ENCODE measurements at places on chromosomes 12 and 14.
A peak's percentile ranks its signal among the peaks of the same experiment; 100 is the strongest.

DNA sequence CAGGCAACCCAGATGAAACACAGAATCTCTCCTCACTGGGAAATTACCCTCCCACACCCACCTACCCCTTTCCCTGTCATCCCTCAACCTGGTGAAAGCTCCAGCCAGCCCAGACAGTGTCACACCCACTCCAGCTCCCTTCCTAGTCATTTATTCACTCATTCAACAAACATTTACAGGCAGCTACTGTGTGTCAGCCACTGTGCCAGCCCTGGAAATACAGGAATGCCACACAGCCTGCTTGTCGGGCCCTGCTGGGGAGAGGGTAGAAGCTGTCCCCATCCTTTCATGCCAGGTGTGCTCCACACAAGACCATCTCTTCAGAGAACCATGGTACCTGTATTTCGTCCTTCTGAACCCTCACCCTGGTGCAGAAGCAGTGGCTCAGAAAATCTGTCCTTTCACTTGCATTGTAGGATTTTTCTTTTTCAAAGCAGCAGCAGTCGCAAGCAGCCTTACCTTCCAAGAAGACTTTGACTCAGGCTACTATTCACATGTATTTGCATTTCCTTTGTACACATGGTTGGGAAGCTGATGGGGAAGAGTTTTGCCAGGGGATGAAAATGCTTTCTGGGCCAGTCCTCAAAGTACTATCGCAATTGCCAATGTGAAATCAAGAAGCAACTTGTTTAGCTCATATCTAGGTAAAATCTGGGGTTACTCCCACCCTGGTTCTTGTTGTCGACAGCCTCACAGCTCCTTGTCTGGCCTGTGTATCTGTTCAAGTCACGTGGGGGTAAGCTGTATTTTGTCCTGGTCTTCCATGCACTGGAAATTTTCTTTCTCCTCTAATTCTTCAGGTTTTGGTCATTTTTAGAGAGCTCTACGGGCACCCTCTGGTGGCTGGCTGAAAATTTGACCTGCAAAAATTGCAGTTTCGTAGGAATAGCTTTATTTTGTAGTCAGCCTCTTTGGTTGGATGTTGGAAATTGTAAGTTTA, 147.4 kb upstream of the EGLN3 start:
- peak; percentile 59 for DNase-seq

GRCh38 chr12:113370923-113371682, 12.7 kb downstream of the PLBD2 start:
- no peak for DNase-seq

GRCh38 chr12:85156569-85156968, 120.4 kb downstream of the LRRIQ1 start:
- no peak for DNase-seq

DNA sequence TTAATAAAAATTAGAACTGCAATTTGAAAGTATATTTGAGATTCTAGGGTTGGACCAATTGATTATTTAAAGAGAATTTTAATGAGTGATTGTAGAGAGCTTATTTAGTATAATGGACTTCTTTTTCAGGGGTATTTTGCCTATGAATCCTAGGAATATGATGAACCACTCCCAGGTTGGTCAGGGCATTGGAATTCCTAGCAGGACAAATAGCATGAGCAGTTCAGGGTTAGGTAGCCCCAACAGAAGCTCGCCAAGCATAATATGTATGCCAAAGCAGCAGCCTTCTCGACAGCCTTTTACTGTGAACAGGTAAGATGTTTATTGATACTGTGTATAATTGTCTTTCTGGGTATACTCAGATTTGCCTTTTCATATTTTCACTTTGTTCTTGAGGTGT, 35.9 kb upstream of the KCNMB4 start:
- DNase-seq = no peak

DNA sequence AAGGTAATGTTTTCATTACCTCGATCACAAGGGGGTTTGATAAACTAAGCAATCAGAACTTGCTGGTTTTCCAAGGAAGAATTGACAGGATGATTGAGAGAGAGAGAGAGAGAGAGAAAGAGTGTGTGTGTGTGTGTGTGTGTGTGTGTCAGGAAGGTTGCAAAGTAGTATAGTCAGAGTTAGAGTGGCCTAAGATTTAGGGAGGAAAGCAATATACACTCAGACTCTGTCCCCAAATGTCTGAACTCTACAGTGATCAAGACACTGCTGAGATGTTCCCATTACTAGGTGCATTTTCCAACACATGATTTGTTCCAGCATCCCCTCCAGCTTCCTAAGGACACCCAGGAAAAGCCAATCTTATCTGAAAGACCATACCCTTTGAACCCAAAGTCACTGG, 1074.1 kb downstream of the BCL11B start:
- DNase-seq = no peak

- DNase-seq = no peak
These were observed 15.4 kb downstream of the HSP90AA1 start for GRCh38 chr14:102071283-102071998.

GRCh38 chr12:67352682-67353081, 83.5 kb downstream of the CAND1 start:
- DNase-seq = no peak

DNA sequence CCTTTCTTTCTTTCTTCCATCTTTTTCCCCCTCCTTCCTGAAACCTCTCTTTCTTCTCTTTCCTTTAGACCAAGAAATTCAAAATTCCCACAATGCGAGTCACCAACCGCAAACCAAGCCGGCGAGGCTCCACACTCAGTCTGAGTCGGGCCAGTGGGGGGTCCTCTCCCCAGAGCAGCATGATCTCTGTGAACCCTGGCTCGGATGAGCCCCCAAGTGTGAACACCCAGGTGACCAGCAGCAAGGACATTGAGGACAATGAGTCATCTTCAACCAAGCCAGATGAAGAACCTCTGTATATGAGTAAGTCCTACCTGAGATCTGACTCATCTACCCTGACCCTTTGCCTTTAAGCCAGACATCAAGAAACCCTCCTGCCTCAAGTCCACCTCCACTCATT, 88.6 kb upstream of the TMEM233 start:
- no peak for DNase-seq

GRCh38 chr12:2234091-2234490, 181.3 kb downstream of the CACNA1C start:
- DNase-seq = no peak

- no peak for DNase-seq
These were observed 929 bp downstream of the CHD8 start for GRCh38 chr14:21454843-21455544.

- peak; percentile 46 for DNase-seq
These were observed 2.0 kb upstream of the SETD1B start for GRCh38 chr12:121801595-121802484.

- no peak for DNase-seq
These were observed 155.3 kb upstream of the FSCB start for GRCh38 chr14:44662250-44662891.

GRCh38 chr12:41039461-41039860, 148.7 kb upstream of the PDZRN4 start:
- DNase-seq = no peak

DNA sequence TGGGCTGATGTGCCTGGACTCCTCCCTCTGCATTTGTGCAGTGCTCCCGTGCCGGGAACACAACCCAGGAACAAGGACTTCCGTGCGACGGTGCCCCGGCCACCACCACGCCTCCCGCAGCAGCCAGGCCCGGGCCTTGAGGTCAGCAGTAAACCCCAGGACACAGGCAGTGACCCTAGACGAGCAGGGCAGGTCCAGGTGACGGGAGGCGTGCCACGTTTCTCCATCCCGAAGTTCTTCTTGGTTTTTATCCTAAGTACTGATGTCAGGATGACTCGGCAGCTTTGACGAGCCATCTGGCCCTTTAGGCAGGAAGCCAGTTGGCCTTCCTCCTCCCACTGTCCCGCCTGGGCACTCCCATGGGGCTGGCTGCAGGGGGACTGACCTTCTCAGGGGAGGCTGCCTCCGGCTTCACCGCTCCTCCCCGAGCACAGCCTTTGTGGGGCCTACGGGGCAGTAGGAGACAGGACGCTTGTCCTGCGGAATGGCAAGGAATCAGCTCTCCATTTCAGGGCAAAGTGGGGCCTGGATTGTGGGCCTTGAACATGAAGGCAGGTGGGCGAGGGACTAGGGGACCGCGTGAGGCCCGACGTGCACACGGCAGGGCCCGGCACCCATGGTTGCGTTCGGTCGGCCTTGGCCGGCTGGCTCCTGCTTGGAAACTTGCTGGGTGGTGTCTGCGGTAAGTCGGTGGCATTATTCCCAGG, 94.1 kb downstream of the FBXL14 start:
- DNase-seq = no peak

GRCh38 chr14:21278632-21279031, 1.3 kb upstream of the RPGRIP1 start:
- no peak for DNase-seq

DNA sequence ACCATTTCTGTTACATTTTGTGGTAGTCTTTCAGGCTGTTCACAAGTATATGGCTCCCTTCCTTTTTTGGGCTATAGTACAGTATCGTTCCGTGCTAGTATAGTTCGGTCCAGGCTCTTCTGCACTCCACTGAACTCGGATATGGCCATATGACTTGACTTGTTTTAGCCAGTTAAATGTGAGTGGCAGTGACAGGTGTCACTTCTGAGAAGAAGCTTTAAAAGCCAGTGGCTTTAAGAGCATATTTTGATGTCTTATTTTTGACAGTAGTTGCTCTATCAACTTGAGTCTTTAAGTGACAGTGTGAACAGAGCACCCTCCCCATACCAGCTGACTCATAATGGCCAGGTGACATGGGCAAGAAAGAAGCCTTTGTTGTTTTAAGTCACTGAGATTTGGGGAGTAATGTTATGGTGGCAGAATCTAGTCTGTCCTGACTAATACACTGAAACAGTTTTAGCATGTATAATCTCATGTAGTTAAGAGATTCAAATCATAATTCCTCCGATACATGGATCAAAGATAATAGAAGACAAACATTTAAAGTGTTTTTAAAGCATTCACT, 64.6 kb downstream of the ANO4 start:
- no peak for DNase-seq

DNA sequence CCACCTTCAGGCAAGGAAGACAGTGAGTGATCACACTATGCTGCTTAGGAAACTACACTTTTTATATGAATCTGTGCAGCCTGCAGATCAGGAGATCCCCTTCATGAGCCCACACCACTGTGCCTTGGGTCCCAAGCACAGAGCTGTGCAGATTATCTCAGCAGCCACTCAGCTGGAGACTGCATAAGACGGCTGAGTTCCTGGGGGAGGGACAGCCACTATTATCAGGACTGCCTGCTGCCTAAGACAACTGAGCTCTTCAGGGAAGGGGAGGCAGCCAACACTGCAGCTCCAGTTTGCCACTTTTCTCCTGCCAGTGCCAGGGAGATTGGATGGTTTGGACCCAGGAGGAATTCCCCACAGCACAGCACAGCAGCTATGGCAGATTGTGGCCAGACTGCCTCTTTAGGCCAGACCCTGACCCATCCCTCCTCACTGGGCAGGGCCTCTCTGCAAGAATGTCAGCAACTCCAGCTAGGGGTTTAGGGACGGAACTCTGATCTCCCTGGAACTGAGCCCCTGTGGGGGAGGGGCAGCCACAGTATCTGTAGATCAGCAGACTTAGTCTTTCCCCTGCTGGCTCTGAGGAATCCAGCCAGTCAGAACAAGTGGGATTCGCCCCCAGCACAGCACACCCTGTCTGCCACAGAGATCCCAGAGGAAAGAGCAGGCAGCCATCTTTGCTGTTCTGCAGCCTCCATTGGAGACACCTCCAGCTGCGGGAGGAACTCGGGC, 141.3 kb downstream of the KLHL28 start:
- no peak for DNase-seq

DNA sequence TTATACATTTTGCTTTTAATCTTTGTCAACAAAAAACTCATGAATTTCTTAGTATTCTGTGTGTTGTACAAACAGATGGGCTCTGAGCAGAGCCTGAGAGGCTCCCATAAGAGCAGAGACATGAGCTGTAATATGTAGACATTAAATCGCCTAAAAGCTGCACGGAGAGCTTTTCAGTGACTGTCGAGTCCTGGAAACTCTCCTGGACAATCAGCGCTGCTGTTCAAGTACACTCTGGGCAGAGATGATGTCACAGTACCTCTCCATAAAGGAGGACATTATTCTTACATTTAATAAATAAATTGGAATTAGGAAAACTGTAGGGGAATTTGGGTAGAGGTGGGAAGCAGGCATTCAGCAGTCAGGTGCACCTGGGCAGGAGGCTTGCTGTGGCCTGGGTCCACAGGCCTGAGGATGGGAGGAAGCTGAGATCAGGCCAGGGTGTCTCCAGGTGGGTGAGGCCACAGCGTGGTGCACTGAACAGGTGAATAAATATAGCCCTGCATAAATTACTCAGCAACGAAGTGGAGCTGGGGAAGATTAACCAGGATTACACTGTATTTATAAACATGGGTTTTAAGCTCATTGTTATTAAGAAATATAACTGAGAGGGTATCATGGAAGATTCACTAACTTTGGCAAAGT, 13.3 kb upstream of the TCL1A start:
- no peak for DNase-seq

- no peak for DNase-seq
These were observed 23.9 kb downstream of the FAM181A start for GRCh38 chr14:93950948-93951634.

- DNase-seq = no peak
These were observed 111.0 kb downstream of the BEGAIN start for GRCh38 chr14:100476012-100476822.

DNA sequence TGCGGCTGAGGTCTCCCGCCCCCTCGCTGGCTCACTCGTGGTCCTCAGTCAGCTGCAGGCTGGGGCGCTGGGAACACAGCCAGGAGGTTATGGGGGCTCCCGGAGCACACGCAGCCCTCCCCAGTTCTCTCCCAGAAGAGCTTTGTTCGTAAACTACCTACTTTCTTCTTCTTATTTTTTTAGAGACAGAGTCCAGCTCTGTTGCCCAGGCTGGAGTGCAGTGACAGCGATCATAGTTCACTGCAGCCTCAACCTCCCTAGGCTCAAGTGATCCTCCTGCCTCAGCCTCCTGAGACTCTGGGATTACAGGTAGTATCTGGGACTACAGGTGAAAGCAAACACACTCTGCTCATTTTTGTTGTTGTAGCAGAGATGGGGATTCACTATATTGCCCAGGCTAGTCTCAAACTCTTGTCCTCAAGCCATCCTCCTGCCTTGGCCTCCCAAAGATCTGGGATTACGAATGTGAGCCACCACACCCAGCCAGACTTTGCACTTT, 15.5 kb upstream of the PLA2G1B start:
- no peak for DNase-seq

DNA sequence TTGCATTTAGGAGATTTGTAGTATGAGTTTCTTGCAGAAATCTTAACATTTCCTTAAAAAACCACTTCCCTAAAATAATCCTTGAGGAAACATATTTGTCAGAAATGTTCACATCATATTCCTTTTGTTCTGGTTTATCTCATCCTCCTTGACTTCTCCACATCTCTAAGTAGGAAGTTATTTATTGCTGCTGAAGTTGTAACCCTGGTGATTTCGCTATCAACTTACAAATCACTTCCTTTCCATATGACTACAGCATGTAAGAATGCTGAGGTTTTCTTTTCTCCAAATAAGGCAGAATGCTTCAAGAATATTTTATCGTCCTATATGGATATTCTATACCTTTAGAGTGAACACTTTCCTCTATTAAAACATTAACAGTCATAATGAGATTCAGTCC, 751.7 kb downstream of the NRXN3 start:
- DNase-seq = no peak

Measured in NCI-H1694 (cell line).